Progenitor cell of endocrine pancreas (in vitro differentiated cells): ENCODE measurements at places on chromosomes 5 and 9. TPM values are rescaled to one million over a fixed set of nuclear protein-coding genes. Genes with fewer than 3 reads are reported as not detected.
A peak's percentile ranks its signal among the peaks of the same experiment; 100 is the strongest.

Gene SPZ1
- not detected in 2 replicates for total RNA-seq

Gene GDA
- 5.5 and 5.8 TPM in 2 replicates for total RNA-seq

Gene SPINK7
- not detected in 2 replicates for total RNA-seq

Gene PCDHGB3
- total RNA-seq, result 0.60 and 0.73 TPM in 2 replicates

Gene ZMYND19
- total RNA-seq, result 35.7 and 38.8 TPM in 2 replicates

Gene HTR1A
- not detected in 2 replicates for total RNA-seq

DNA sequence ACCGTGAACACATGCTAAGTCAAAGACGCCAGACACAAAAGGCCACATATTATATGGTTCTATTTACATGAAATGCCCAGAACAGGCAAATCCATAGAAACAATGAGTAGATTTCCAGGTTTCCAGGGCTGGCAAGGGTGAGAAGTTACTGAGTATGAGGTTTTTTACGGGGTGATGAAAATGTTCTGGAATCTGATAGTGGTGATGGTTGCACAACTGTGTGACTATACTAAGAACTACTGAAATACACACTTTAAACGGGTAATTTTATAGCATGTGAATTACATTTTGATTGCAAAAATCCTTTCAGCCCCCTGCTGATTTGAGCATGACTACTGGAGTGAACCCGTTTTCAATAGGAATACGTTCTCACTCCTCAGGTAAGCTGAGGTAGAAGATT is 46.7 kb upstream of the TBC1D9B start:
- no peak for DNase-seq

GRCh38 chr9:82334286-82334685 is 345.7 kb downstream of the SPATA31D1 start:
- DNase-seq, result no peak

DNA sequence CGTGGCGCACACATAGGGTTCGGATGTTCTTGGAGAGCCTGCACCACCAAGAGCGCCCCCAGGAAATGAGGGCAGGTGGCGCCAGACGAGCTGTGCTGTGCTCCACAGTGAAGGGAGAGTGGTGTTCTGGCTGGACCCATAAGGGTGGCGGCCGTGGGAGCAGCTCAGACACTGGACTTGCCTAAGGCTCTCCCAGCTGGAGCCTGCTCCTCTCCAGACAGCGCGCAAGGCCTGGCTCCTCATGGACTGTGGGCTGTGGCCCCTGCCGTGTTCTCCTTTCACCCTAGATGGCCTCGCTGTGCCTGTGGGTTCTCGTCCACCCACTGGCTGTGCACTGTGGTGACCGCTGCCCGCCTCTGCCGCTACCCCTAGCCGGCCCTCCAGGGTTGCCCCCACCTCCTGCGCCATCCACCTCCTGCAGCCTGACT is 92.9 kb downstream of the EHMT1 start:
- no peak for DNase-seq

DNA sequence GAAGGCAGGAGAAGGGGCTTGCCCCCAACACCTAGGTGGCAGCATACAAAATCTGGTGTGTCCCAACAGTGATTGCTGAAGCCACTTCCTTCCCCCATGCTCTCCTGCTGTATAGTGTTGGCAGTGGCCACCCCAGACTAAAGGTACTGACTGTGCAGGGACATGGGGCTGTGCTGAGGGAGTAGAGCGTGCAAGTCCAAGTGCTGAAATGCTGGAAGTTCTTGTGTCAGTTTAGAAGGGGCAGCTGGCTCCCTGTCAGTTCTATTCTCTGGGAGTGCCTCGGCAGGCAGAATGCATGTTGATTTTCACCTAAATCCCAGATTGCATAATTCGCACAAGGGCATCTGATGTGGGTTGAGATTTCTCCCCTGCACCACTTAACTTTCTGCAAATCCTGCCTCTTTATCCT is 68.6 kb downstream of the GDNF start:
- no peak for DNase-seq

DNA sequence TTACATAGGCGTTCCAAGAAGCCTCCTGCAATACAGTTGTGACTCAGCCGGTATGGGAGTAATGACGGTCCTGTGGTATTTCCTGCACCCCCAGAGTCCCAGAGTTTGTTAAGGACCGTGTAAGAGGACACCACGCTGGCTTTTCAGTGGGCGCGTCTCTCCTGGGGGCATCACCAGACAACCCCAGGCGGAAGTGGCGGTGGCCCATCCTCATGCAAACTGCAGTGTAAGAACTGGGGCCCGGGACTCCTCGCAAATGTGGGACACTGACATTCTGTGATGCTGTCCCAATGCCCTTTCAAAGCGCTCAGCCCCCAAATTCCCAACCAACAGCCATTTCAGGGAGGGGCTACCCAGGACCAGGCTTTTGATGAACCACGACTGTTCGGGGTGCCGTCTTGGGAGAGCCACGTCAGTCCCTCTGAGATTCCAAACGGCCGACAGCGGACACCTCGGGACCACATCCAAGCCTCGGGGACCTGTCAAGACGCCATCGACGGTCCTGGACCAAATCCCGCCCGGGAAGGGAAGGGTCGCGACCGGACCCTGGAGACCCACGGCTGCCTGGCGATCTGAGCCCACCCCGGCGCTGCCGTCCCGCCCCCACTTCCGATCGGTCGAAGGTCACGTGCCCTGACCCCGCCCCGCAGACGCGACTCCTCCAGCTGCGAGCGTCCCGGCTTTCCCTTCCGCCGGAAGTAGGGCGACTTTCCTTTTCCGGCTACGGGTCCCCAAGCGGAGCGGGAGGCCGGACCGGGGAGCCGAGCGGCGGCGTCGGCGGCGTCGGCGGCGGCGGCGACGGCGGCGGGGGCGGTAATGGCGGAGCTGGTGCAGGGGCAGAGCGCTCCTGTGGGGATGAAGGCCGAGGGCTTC is at the start of gene FUBP3:
Gene FUBP3 (plus strand): TSS at position 713 of the 873 bp plus-strand sequence. CDS start 104 bp downstream, at position 817.
- DNase-seq, result peak; percentile 82

- no peak for DNase-seq
These were observed 105.6 kb downstream of the CSNK1G3 start for GRCh38 chr5:123617561-123617960.

DNA sequence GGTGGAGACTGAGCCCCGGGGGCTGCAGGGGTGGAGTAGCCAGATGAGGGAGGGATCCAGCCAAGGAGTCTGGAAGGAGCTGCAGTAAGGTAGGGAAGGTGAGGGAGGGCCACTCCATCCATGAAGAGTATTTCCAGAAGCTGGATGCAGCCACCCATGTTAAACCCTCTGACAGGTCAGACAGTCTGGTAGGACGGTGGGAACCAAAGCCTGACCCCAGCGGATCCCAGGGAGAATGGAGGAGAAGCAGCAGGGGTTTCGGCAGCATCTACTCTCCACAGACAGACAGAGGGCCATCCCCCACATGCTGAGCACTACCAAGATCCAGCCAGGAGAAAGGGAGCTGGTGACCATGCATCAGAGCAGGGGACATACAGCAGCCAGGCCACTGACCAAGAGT is 22.5 kb upstream of the S1PR3 start:
- DNase-seq, result no peak

GRCh38 chr5:53161876-53162275 is 52.3 kb upstream of the MOCS2 start:
- no peak for DNase-seq

DNA sequence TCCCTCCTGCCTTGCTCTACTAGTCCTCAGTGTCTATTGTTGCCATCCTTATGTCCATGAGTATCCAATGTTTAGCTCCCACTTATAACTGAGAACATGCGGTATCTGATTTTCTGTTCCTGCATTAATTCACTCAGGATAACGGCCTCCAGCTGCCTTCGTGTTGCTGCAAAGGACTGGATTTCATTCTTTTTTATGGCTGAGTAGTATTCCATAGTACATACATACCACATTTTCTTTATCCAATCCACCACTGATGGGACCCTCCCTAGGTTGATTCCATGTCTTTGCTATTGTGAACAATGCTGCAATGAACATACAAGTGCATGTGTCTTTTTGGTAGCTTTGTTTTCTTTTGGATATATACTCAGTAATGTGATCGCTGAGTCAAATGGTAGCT is 50.4 kb downstream of the FNIP1 start:
- no peak for DNase-seq

DNA sequence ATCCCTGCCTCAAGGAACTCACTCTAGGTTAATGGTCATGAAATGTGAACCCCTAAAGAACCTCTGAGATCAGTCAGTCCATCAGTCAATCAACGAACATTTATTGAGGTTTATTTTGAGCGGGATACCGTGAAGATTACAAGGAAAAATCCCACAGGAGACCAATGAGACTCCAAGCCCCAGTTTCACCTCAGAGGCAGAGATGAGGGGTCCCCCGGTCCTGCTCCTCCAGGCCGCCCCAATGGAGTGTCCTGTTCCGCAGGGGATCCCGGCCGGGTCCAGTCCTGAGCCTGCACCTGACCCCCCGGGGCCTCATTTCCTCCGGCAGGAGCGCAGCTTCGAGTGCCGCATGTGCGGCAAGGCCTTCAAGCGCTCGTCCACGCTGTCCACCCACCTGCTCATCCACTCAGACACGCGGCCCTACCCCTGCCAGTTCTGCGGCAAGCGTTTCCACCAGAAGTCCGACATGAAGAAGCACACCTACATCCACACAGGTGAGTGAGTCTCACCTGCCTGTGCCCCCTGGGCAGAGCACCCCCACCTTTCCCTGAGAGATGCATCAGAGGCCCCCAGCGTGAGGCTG is 11.0 kb downstream of the GFI1B start:
- DNase-seq, result no peak

- DNase-seq, result no peak
These were observed 84.9 kb downstream of the NUDT12 start for GRCh38 chr5:103477678-103478077.

- no peak for DNase-seq
These were observed 85.5 kb downstream of the ADGRV1 start for GRCh38 chr5:90644132-90644531.

GRCh38 chr5:148353634-148354033 is 18.3 kb downstream of the SPINK9 start:
- DNase-seq, result no peak

- DNase-seq, result peak; percentile 37
These were observed 639 bp downstream of the EHMT1 start for GRCh38 chr9:137619240-137620047.

DNA sequence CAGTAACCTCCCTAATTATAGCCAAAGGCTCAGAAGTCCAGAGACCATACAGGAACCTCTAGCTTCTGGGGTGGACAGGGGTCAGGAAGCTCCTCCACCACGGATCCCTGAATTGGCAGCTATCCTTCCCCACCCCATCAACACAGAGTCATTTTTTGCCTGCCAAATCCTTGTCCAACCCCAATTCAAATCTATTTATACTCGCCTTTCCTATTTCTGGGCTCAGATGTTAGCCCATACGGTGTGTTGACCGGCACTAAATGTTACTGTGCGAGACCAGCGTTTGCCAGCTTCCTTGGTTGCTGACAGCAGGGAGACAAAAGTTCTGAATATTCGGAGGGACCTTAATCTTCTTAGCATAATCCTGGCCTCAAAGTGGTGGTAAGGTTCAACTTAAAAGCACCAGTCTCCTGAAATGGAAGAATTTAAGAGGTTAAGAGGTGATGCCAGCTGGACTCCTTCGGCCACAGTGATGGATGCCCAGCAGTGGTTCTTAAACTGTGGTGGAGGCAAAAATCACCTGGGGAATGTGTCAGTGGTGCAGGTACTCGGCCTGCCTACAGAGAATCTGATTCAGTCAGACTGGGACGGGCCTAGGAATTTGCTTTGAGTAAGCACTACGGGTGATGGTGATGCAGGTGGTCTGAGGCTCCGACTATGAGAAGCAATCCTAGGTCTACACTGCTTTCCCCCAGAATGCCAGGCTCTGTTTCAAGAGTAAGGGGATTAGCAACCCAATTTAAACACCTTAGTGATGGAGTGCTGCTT is 204.8 kb upstream of the MEF2C start:
- no peak for DNase-seq

GRCh38 chr5:129836321-129836720 is 67.9 kb upstream of the CHSY3 start:
- DNase-seq, result no peak

- DNase-seq, result no peak
These were observed 6.5 kb downstream of the CTNND2 start for GRCh38 chr5:11897781-11898180.
